CD4-positive, alpha-beta T cell treated with Interleukin-2 at 100 ng/mL for 4 hours (primary cell): ENCODE measurements at places on chromosomes 4 and X.

- no peak for DNase-seq
Measured at GRCh38 chrX:93177930-93178329, 495.4 kb downstream of the NAP1L3 start.

- DNase-seq: no peak
Measured at GRCh38 chrX:49064303-49064702, 5.5 kb downstream of the CCDC120 start.

- no peak for DNase-seq
Measured at GRCh38 chr4:147447786-147448185, 33.1 kb upstream of the EDNRA start.

DNA sequence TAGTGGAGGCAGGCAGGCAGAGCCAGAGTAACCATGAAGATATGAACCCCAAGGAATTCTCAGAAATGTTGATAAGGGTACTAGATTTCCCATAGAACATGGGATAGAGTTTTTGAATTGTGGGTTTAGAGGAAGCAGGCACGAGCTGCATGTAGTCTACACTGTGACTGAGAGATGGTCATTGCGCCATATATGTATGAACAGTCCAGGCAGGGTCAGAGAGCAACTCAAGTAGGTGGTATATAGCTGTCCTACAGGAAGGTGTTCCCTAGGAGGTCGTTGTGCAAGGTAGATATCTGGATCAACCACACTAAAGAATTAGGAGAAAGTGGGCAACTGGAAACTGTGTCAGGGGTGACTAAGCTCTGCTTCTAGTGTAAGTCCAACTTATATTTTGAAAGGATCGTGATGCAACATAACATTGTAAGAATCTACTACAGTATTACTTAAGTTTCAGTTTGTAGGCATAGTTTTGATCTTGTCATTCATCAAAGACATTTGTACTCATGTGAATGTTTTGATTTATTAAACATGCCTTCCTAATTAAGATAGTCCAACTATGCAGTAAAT is 94.6 kb downstream of the HPGD start:
- no peak for DNase-seq

DNA sequence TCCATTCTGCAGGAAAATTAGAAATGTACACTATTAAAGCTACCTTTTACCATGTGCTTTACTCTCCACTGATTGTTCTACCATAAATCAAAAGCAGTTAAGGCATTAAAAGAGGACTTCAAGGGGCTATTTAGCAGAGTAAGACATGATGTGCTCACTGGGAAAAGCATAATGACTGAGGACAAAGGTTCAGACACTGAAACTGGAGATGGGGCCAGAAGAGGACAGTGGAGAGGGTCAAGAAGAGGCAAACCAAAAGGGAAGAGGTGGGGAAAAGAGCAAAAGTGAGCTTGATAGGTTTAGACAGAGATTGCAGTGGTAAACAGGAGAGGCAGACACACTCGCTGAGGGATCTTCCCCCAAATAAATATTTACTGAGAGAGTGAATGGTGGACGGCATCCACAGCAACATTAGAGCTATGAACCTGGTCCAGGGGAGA is 23.8 kb downstream of the SH3RF1 start:
- no peak for DNase-seq

- no peak for DNase-seq
Measured at GRCh38 chrX:129158505-129158904, 364.8 kb downstream of the SMARCA1 start.

GRCh38 chr4:5267408-5267807 is 216.1 kb downstream of the STK32B start:
- no peak for DNase-seq

DNA sequence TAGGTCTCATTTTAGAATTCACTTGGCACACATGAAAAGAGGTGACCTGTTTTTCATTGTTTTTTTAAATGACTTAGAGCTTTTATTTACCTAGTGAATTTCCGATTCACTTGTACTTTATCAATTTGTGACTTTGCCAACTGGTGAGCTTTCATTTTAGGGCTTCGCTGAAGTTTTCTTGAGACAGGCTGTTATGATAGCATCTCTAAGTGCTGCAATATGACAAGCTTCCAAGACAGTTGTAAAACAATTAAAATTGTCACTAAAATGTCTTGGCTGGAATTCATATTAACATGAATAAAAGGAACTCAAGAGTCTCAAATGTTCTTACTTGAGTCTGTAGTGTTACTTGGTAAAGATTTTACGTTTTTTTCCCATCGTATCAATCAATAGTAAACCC is 831.7 kb upstream of the GRID2 start:
- DNase-seq: no peak

- no peak for DNase-seq
Measured at GRCh38 chrX:38249965-38250364, 29.3 kb upstream of the SRPX start.

GRCh38 chr4:38243388-38244053 is 283.3 kb downstream of the PTTG2 start:
- no peak for DNase-seq

- no peak for DNase-seq
Measured at GRCh38 chr4:107133965-107134653, 98.0 kb upstream of the DKK2 start.

GRCh38 chrX:69088171-69088938 is 76.9 kb downstream of the PJA1 start:
- no peak for DNase-seq

GRCh38 chr4:47490550-47490949 is 5.5 kb downstream of the ATP10D start:
- DNase-seq: no peak

DNA sequence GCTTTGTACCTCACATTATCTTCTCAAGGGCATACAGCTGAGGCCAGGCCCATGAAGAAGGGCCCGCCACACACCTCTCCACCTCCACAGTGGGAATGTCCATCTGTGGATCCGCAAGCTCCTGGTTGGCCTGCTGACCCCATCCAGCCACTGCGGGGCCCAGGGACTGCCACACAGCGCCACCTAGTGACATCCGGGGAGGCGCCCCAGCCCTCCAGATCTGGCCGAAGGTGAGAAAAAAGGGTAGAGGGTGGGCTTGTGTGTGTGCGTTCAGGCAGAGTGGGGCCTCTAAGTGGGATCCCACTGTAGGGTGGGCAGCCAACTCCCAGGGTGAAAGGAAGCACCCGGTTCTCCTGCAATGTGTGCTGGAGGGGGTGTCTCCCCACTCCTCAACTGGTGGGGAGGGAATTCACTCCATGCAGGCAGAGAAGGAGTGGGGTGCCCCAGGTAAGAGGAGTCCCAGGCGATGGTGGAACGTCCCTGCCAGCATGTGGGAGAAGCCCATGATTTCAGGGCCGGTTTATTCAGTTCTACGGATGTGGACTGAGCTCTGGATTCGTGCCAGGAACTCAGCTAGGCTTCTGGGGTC is 117.3 kb downstream of the ENPP6 start:
- DNase-seq: no peak

GRCh38 chr4:144449611-144450010 is 196.3 kb upstream of the HHIP start:
- DNase-seq: no peak

GRCh38 chr4:27085396-27085795 is 224.8 kb downstream of the STIM2 start:
- DNase-seq: no peak

GRCh38 chr4:126850286-126850685 is 782.5 kb upstream of the INTU start:
- no peak for DNase-seq

GRCh38 chrX:16603822-16604221 is 46.1 kb upstream of the S100G start:
- peak; percentile 10 for DNase-seq

- DNase-seq: no peak
Measured at GRCh38 chrX:14164828-14165227, 135.1 kb upstream of the GEMIN8 start.

DNA sequence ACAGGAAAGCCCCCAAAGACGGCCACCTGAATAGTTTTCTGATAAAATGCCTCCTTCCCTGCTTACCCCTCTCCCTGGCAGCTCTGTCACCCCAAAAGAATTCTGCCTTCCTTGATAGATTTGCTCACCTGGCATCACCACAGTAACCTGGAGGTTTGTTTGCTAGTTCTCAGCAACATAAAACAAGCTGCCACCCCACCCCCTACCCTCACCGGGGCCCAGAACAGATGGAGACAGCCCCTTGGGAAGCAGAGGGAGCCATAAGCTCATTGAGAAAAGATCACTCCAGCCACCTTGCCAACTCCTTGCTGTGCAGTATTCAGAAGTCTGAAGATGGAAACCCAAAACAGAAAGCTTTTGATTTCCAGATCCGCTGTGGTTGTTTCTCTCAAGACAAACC is 108.6 kb downstream of the DHX15 start:
- DNase-seq: no peak

DNA sequence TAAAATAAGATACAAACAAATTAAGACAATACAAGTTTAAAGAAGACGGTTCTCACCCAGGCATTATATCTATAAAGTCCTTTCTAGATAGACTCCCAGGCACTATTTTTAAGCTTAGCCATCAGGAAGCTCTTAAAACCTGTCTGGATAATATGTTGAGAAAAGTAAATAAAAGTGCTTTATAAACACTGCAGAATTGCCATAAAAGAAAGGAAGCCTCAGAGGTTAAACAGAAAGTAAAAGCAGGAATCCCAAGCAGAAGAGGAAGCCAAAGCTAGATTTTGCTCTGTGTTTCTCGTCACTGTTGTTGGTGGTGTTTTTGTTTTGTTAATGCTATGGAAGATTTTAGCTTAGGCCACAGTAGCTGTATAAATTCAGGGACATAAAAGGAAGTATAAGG is 1267.3 kb downstream of the PCDH19 start:
- DNase-seq: no peak

DNA sequence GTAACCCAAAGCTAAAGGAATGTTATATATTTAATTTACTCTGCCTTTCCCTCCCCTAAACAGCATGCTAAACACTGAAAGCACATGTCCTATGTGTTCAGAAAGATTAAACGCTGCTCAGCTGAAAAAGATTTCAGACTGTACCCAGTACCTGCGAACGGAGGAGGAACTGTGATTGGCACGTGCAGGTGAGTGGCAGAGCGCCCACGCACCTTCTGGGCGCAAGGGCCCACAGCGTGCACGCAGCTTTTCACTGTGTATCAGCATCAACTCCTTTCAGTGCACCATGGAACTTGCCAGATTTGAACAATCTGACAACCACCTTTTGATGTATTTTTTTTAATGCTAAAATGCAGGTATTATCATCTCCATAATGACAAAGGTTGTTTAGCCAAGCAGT is 87.7 kb downstream of the RFC1 start:
- no peak for DNase-seq

- no peak for DNase-seq
Measured at GRCh38 chr4:87620491-87620890, 12.2 kb downstream of the DSPP start.

- peak; percentile 14 for DNase-seq
Measured at GRCh38 chr4:56817840-56818491, 3.5 kb downstream of the SPINK2 start.

- no peak for DNase-seq
Measured at GRCh38 chr4:40562681-40563080, 67.0 kb downstream of the RBM47 start.

DNA sequence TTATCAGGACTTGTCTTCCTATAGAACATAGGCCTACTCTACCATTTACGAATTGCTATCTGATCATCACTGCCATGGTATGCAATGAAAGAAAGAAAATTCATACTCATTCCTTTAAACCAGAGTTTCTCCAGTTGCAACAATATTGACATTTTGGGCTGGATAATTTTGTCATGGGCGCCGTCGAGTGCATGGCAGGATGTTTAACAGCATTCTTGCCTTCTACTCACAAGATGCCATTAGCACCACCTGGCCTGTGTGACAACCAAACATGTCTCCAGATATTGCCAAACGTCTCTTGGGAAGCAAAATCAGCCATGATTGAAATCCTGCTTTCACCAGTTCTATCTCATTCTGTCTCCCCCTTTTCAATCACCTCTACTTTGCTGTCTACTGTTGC is 63.6 kb upstream of the ARHGAP24 start:
- DNase-seq: no peak

GRCh38 chr4:123553733-123554637 is 157.4 kb downstream of the SPRY1 start:
- no peak for DNase-seq

DNA sequence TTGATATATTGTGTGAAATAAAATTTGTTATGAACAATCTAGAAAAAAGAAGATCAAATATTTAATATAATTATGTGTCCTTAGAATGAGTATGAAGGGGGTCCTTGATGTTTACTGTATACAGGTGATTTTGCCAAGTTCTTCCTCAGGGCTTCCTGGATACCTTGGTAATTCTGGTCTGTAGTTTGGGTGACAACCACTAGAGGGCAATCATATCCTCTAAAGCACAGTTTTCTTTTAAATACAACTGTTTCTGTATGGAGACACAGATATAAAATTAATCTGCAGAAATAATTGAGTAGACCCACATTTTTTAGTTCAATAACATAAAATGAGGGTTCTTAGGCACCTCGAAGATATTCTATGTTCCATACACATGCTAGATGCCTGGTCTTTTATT is 157.7 kb downstream of the SPANXN1 start:
- no peak for DNase-seq

- no peak for DNase-seq
Measured at GRCh38 chrX:68077378-68077777, 355.9 kb downstream of the OPHN1 start.

GRCh38 chrX:6506444-6506843 is 28.5 kb downstream of the VCX3A start:
- DNase-seq: no peak

GRCh38 chrX:154072192-154072591 is 25.3 kb downstream of the MECP2 start:
- no peak for DNase-seq
